ENCODE measurements at places on chromosomes 12 and 14.

- no peak for DNase-seq
Measured at GRCh38 chr14:51862860-51863259, 2.4 kb downstream of the GNG2 start.

DNA sequence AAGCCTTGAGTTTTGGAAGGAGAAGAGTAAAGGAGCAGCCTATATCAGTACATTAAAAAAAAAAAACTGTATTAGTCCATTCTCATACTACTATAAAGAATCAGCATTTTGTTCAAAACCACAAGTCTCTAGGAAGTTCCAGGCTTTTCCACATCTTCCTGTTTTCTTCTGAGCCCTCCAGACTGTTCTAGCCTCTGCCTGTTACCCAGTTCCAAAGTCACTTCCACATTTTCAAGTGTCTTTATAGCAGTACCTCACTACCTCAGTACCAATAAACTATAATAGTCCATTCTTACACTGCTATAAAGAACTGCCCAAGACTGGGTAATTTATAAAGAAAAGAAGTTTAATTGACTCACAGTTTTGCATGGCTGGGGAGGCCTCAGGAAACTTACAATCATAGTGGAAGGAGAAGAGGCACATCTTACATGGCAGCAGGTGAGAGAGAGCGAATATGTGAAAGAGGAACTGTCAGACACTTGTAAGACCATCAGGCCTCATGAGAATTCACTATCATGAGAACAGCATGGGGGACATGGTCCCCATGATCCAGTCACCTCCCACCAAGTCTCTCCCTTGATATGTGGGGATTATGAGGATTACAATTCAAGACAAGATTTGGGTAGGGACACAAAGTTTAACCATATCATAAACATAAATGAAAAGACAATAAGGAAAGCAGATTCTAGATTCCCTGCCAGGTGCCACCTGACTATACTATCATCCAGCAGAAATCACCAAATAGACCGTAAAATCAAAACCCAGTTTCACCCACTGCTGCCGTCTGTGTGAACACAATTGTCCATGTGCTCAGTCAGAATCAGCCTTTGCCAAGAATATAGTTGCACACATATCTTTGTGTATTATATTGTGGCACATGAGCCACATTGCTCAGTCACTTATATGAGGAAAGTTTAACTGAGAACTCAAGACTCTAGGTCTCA, 27.8 kb downstream of the TOGARAM1 start:
- DNase-seq: no peak

GRCh38 chr14:23094666-23095195, at the start of gene ACIN1:
Gene ACIN1, minus strand, starts transcription at chr14:23095136. Its CDS starts 24 bp downstream, at chr14:23095112.
- DNase-seq: peak; percentile 65

- no peak for DNase-seq
Measured at GRCh38 chr12:8860165-8860961, 37.9 kb downstream of the A2ML1 start.

DNA sequence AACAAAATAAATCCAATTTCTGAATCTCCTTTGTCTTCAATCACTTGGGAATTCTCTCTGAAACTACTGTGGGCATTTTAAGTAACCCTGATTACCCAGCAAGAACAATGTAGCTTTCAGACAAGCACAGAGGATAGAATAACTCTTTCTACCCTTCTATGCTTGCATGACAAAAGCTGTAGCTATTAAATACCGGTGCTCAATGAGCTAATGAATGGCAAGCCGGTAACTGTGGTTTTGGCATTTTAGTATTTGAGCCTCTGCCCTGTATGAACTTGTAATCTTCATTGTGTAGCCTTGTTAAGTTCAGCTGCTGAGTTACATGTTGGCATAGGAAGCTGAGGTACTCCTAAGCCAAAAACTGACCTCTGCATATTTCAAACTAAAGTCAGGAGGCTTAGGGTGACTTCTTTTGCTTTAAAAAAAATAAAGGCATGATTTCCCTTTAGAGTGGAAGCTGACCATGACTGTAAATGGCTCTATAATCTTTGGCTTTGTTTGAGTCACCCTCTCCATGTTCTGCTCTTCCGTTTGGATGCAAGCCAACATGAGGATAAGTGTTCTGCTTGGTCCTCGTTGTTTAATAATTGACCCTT, 171.0 kb upstream of the HIF1A start:
- no peak for DNase-seq

GRCh38 chr12:64392221-64392620, 1.7 kb upstream of the C12orf56 start:
- DNase-seq: no peak

DNA sequence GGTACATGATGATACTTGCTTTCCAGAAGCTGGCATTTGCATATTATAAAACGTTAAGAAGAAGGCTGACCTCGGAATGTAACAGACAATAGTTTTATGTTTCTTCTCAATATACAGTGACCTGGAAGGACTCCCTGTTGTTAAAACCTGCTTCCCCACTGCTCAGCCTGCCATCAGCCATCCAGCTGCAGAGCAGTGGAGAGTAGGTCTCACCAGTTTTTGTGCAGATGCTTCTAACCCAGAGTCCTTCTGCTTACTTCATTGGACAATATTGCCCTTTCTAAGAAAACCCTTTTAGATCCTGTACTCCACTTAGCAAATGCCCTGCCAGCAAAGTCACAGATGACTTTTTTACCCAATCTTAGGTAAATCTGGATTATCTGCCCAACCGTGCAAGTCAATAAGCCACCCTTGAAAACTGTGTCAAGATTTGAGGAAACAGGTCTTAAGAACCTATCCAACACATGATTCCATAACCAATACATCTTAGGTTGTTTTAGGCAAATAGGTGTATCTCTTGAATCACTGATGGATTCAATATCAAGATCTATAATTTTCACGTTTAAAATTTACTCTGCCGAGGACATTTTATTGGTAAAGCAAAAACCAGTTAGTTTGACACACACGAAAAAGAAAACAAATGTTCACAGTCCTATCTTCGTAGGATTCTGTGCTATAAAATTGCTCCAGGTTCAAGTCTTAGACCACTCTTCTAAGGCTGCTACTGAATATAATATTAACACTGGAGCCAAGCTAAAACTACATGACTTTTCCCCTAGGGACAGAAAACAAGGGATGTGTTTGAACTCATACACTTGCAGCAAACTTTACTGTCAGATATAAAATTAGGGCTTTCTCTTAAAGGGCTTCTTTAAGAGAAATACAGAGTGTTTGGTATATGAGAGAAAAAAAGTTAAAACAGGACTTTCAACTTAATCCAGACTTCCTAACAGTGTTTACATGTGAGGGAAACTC, 5.7 kb downstream of the PHLDA1 start:
- DNase-seq: no peak

- DNase-seq: no peak
Measured at GRCh38 chr12:124893792-124894516, 20.5 kb downstream of the UBC start.

Measured in GM12878 (cell line).